ENCODE measurements at places on chromosomes 2 and 18.
A peak's percentile ranks its signal among the peaks of the same experiment; 100 is the strongest.

DNA sequence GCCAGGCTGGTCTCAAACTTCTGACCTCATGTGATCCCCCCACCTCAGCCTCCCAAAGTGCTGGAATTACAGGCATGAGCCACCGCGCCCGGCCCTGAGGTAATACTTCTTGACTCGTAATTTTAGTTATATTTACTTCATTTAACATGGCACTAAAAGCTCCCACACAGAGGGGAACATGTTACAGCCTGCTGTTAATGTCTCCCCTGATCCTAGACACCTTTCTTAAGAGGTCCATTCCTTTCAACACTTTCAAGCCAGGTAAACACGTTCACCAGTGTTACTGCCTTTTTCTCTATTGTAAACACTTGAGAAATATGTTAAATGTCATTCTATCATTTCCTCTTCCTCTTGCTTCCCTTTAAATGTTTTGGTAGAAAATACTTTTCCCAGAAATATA lies 161.4 kb downstream of the METTL4 start:
- no peak for DNase-seq

- no peak for DNase-seq
Observed at GRCh38 chr2:112077814-112078213, 22.7 kb downstream of the TMEM87B start.

DNA sequence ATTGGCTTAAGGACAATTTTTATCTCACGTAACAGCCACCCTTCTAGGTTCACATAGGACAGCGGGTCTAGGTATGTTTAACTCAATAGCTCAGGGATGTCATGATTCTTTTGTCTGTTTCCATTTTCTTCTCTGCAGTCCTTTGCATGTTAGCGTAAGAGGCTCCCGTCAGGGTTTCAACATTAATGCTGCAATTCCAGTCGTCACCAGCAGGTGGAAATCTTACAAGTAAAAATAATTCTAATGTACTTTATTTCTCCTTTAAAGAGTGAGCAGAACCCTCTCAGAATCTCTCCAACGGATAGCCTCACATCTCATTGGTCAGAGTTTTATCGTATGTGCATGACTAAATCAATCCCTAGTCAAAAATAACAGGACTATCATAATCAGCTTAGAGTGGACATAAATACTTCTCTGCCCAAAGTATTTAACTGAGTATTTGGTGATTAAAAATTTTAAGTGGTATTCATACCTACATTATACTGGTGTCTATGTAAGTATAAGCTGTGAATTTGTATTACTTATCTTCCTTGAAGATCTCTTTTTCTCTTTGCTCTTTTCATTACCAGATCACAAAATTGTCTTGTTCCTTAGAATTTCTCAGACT lies 487.2 kb upstream of the GCFC2 start:
- DNase-seq, result peak; percentile 2

DNA sequence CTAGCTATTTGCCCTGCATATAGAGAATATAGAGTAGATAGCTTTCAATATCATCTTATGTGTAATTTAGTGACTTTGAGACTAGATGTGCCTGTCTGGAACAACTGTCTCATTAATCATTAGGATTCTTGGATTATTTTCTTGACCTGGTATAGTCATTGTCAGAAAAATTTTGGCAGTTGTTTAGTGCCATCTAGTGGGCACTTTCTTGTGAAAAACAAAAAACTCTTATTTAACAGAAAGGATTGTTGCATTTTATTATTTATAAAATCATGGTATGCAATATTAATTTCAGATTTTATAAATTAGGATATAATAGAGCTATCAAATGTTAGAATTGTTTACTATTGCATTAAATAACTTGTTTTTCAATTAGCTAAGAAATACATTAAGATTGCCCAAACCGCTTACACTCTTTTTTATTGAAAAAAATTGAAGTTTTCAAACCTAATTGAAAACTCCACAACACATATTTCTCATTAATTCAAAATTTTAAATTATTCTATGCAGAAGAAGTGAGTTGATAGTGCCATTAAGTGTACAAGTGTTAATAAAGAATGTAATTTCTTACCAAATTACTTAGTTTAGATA lies 80.3 kb downstream of the DYNAP start:
- peak; percentile 20 for DNase-seq

- DNase-seq, result no peak
Observed at GRCh38 chr2:64932116-64932370, 57.2 kb upstream of the SLC1A4 start.

GRCh38 chr2:225028572-225028971 lies 13.7 kb downstream of the DOCK10 start:
- DNase-seq, result no peak

DNA sequence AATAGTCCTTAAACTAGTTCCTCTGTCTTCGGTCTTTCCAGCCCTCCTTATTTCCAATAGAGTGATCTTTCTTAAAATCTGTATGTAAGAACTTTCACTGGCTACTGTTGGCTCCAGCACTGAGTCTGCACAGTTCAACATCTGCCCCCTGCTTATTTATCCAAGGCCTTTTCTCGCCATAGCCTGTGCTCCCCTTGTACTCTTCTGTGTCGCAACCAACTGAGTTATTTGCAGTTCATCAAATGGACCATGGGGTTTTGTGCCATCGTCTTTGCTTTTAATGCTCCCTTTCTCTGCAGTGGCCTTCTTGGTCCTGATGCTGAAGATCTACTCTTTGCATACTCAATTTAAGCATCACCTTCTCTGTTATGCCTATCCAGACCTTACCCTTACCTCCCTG lies 77.3 kb downstream of the DSC3 start:
- DNase-seq, result no peak

DNA sequence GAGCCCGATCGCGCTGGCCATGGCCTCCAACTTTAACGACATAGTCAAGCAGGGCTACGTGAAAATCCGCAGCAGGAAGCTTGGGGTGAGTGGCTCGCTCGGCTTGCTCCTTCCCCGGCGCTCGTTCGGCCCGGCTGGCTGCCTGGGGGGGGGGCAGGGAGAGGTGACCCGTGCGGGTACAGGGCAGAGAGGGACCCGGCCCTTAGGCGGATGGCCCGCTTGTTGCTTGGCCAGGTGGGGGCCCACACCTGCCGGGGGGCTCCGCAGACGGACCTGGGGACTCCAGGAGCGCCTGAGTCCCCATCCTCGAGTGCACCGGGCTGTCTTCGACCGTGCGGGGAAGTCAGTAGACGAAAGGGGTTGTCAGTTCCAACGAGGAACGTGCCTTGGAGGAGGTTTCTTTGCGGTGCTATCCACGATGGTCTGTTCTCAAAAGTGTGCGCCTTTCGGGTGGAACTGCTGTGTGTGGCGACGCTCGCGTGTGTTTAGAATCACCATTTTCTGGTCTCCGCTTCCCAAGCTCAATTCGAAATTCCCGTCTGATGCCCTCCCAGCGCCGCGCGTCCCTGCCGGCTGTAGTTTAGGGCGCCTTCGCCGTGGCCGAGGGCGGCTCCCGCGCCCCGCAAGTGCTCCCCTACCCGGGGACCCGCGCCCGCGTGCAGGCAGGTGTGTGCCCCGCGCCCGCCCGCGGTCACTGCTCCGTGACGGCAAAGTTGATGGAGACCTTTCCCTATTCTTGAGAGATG lies 711 bp downstream of the DOK6 start:
- no peak for DNase-seq

- no peak for DNase-seq
Observed at GRCh38 chr18:57241869-57242268, 95.0 kb downstream of the BOD1L2 start.

DNA sequence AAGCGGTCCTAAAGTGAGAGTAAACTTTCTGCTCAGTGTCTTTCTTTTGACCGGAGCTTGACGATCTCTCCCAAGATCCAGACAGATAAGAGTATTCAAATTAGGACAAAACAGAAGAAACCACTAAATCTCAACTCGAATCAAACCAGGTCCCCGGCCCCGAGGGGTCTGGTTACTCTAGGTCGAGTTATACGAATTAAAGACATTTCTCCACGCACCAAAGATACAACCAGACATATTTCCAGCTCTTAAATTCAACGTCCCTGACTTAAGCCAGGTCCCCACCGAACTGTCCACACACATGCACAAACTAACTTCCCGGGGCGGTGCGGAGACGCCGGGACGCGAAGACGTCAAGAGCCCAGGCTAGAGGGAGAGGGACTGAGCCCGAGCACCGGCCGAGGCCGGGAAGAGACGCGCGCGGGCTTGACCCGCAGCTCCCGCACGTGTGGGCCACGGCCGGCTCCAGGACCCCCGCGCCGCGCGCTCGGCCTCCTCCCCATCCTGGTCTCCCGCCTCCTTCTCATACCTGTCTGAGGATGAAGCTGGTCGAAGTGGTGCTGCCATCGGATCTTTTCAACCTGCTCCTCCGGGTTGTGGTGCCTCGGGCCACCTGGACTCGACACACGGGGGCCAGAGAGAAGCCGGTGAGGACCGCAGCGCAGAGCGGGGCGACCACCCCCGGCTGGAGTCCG lies 896 bp downstream of the CACNB4 start:
- no peak for DNase-seq

GRCh38 chr2:84424152-84424551 lies 34.9 kb downstream of the SUCLG1 start:
- DNase-seq, result no peak

GRCh38 chr2:138445227-138445626 lies 56.3 kb upstream of the SPOPL start:
- DNase-seq, result no peak

DNA sequence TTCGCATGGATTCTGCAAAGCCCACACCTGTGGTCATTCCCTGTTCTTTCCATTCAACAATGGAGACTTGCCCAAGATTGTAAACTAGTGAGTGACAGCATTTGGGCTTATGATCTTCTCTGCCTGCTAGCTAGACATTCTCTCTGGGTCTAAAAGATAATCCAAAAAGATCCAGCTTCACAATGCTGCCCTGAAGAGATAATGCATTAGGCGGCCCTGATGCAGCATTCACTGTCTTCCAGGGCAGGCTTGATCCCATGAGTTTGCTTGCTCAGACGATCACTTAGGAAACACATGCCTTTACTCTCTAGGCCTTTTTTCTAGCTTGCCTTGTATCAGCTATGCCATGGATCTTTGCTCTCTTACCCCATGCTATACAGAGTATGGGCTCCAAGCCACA lies 196.1 kb downstream of the SETBP1 start:
- DNase-seq, result no peak

DNA sequence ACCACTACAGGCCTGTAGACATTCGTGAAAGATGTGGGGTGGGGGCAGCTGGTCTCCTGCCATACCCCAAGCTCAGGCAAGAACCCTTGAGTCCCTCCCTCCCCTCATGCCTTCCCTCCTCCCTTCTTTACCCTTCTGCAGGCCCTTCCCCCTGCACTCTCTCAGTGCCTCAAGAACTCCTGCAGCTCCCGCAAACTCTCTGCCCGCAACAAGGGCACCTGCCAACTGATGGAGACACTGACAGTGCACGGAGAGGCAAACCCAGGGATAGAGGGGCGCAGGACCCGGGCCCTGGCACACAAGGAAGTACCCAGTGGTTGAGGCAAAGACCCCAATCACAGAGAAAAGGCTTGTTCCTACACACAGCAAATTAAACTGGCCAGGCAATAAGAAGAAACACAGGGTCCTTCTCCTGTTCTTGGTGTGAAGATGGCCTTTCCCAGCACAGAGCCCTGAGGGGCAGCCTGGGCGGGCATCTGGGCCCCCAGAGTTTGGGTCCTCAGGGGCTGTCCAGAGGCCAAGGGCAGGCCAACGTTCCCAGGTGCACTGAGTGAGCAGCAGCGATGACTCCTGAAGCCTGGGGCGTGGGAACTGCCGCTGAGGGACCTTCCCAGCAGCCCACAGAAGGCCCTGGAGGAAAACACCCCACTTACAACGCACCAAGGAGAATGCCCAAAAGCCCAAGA lies 1.6 kb downstream of the TEKT4 start:
- DNase-seq, result no peak

DNA sequence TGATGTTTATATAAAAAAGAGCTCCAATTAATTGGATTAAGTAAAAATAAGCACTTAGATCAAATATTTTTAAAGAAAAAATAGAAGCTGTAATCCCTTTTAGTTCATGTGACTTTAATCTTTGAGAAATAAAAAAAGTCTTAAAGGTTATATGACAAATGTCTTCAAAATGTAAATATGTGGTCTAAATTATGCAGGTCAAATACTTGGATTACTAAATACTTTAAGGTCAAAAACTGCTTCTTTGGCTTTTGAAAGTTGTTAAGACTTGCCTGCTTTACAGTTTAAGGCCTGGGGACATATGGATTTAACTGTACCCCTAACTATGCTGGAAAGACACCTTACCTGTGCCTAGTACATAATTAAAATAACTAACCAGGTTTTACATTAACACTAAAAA lies 15.5 kb upstream of the PDK1 start:
- DNase-seq, result no peak

- DNase-seq, result no peak
Observed at GRCh38 chr2:240569523-240569997, 1.3 kb downstream of the RNPEPL1 start.

All from NCI-H748 treated with DMSO at 0.1 percent for 48 hours (cell line).